ENCODE measurements at places on chromosomes 2 and 18.

DNA sequence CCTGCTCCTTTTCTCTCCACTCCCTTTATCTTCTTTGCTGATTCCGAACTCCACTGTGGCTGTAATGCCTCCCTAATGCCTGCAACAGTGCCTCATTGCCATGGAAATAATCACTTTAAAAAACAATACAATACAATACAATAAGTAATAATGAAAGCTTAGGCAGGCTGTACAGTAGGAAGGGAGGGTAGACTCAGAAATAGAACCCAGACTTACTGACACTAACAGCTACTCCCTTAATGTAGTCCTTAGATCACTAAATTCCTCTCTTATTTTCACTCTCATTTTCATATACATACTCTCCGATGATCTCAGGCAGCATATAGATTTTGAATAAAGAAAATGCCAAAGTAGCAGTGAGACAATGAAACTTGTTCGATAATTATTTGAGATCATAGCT, 70.2 kb downstream of the DLGAP1 start:
- DNase-seq: no peak

DNA sequence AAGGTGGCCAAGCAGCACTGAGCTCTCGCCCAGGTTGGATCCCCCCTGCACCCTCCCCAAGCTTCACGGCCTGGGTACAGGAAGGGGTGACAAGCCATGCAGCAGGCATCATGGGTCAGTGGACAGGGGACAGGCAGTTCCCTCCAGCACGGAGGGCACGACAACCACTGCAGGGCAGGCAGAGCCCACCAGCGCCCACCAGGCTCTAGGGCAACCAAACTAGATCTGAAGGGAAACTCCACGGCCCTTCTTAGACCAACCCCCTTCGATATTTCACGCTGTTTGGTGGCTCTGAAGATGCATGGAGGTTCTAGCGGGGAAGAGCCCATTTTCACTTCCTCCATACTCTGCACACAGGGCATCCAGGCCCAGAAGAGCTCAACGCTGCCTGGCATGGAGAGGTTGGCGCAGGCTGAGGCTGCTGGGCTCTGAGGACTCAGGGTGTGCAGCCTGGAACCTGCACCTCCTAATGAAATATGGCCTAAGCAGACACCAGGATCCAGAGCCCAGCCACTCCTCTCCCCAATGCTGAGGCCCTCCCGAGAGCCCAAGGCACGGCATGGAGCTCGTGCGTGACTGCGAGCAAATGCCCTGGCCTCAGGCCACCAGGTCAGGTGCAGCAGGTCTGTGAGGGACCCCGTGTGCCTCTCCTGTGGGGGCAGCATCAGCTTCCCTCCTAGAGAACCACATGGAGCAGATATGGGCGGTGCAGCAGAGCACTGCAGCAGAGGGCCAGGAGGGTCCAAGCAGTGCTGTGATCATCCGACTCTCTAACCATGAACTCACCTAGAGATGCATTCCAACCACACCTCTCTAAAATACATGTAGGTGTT, 8.7 kb upstream of the MTERF4 start:
- DNase-seq: no peak

GRCh38 chr2:207720517-207721187, 9.2 kb downstream of the CCNYL1 start:
- DNase-seq: no peak

DNA sequence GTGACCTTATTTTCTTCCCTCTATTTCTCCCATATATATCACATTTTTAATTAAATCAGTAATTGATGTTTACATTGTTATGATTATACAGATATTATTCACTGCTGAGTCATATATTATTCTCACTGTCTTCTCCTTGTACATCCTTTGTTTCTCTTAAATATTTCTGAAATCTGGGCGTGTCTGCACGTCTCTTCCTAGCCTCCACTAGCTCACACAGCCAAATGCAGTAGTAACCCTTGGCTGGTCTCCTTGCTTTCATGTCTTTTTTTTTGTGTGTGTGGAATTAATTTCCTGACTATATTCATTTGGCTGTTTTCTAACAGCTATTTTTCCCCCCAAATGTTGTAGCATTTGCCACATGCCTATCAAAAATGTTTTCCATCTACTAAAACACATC, 15.8 kb downstream of the CCNYL1 start:
- peak; percentile 49 for DNase-seq

DNA sequence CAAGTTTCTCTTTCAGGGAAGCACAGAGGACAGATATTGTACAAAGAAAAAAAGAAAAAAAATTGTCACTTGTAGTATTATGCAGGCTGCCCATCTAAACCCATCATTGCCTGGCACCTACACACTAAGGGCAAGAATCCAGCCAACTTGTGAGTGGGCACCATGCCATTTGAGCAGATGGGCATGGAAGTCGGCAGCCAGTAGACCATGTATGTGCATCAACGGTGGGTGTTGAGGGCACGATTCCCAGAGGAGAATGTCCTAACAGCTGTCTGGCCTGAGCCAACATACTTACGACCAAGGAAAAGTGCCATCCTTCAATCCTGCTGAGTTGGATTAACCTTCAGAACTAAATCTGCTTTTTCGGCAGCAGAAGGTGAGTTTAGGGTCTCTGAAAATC, 63.9 kb downstream of the ARHGAP15 start:
- no peak for DNase-seq

DNA sequence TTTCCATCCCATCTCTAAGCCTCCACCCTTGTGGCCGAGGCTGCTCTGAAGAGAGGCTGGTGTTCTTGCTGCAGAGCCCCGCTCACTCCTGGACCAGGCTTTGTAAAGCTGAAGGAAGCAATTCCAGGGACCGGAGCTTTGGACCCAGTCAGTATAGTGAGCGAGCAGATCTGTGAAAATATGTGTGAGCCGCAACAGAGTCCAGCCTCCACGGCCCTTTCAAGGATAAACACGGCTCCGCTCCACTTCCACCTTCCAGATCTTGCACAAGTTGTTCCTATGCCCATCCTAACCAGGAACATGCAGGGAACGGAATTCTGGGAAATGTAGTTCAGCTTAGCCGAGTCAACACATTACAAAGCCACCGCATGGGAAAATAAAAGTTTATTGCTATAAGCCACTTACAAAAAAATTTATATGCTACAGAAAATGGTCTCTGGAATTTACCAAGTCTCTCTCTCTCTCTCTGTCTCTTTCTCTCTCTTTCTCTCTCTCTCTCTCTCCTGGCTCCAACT, 151.7 kb upstream of the ZNF521 start:
- DNase-seq: peak; percentile 85

GRCh38 chr2:25381502-25381901, 39.8 kb upstream of the DNMT3A start:
- no peak for DNase-seq

DNA sequence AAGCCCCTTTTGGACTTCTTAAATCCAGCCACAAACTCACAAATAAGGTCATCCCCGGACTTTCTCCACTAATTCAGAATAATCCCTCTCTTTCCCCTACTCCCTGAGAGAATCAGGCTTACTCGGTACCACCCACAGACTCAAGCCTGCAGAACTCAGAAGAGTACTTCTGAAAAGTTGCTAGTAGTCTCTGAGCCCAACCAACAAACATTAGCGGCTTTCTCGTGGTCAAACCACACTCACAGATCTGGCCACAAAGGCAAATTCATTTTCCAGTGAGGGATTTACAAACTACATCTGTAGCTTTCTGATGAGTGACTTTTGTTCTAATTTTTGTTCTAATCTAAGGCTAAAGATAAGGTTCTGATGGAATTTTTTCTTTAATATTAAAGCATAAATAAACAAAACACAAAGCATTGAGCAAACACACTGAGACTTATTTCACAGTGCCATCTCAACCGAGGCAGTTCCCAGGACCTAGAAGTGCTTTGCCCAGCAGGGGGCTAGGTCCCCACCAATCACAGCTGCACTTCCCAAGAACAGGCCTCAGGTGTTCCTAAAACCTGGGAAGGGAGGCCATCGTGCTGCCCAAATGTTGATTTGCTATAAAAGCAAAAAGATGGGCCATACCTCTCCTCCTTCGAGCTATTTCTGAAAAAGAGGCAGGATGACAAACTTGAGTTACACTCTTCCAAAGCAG, 110.7 kb downstream of the COLEC12 start:
- DNase-seq: peak; percentile 49

- DNase-seq: no peak
These were observed 39.6 kb downstream of the KCTD18 start for GRCh38 chr2:200470230-200470629.

DNA sequence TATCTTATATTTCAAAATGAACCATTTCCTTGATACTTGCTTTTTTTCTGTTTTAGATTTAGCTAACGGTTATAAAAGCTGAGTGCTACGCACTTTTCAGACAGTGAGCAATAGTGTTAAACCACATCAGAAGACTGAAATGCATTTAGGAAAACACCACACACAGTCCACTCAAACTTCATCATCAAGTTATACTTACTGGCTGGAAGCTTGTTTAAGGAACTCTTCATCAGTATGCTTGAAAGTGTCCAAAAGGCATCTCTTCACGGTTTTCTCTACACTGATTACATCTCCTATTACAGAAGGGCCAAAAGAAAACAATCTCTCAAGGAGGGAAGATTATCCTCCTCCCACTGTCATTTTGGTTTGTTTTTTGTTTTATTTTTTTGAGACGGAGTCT, 19.7 kb downstream of the ILKAP start:
- no peak for DNase-seq

DNA sequence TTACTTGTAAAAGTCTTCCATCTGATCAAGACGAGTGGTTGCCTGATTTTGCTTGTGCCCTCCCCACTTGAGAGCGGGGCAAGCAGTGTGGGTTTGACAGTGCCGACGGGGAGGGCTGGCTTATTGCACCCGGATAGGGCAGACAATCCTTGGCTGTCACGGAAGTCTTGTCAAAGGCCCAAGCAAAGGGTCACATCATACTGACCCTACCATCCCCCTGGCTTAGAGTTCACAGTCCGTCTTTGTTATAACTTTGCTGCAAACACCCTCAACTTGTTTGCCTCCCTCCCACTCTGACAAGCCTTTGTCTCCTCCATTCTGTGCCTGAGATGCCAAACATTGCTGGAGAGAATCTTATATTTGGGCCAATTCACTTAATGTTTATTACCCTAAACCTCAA, 165.9 kb upstream of the MSH6 start:
- no peak for DNase-seq

DNA sequence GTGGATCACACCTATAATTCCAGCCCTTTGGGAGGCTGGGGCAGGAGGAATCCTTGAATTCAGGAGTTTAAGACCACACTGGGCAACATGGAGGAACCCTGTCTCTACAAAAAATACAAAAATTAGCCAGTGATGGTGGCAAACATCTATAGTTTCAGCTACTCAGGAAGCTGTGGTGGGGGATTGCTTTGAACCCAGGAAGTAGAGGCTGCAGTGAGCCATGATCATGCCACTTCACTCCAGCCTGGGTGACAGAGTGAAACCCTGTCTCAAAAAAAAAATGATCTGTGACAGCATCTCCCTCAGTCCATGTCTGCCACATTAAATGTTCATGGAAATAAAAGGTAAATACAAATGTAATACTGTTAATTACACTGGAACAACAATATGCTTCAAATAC, 121.4 kb upstream of the COL5A2 start:
- no peak for DNase-seq

DNA sequence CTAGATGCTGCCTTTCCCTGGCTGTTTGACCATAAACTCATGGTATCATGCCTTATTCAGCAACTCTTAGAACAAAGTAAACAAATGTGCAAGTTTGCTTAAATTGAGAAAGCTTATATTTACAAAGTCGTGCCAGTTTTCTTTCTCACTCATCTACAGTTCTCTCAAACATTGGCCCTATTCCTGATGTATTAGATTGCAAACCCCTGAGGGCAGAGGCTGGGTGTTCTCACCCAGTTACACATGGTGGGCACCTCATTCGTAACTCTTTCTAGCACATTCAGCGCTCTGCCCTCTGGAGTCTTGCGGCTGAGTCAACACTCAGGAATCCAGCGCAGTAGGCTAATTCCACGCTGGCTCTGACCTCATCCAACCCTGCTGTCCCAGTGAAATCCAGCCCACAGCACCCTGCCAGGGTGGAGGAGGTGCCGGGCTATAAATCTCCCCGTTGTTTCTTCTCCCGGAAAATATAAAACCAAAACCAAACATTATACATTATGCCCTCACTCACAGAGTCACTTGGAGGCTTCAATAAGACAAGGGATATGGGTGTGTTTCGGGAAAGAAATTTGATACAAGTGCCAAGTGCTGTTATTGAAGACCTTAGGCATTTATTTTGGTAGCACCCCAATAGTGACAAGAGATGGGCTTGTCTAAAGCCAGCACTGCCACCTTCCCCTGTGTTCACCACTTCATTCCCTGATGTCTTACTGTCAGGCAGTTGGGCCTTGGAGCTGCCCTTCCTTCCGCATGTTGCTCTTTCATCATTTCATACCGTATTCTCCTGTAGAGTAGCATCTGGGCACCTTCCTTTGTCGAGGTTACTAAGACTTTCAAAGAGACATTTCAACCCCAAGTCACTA, 287.4 kb downstream of the PRKCE start:
- peak; percentile 96 for DNase-seq

GRCh38 chr2:226888378-226888965, 52.6 kb downstream of the RHBDD1 start:
- DNase-seq: peak; percentile 70

GRCh38 chr2:218894151-218894879, 13.7 kb downstream of the WNT10A start:
- DNase-seq: no peak

- DNase-seq: peak; percentile 56
These were observed 72.7 kb downstream of the CLIP4 start for GRCh38 chr2:29187926-29188325.

DNA sequence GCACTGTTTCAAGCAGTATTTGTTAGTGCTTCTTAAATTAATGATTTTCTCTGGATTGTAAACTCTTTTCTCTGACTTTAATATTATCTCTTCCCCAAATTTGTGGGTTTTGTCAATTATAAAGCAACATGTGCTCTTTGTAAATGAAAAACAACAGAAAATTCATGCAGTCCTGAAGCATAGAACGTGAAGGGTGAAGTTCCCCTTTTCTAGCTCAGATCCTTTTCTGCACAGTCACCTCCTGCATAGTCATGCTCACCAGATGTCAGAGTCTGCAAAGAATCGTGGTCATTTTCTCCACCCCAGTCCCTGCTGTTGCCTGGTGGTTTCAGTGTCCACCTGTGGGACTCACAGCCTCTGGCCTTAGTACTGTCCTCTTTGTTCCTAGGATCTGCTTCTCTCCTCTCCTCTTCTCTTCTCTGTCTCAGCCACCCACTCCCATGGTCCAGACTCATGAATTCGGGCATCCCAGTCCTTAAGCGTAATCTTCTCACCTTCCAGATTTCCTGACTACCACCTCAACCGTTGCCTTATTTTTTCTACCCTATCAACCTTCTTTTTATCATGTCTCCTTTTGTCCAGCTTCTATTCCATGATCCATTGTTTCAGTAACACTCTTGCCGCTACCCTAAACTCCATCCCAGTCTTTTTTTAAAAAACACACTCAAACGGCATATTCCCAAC, 229.1 kb downstream of the RTP5 start:
- DNase-seq: peak; percentile 54

- no peak for DNase-seq
These were observed 473.5 kb downstream of the RIT2 start for GRCh38 chr18:42641996-42642395.

GRCh38 chr2:28613633-28614501, 118.0 kb downstream of the PLB1 start:
- DNase-seq: peak; percentile 59

- DNase-seq: no peak
These were observed 636.2 kb downstream of the EPHA4 start for GRCh38 chr2:220935789-220936321.

All from fibroblast of mammary gland (primary cell).